Lung (tissue), 17 donors: ENCODE measurements at places on chromosomes 13 and 19.

DNA sequence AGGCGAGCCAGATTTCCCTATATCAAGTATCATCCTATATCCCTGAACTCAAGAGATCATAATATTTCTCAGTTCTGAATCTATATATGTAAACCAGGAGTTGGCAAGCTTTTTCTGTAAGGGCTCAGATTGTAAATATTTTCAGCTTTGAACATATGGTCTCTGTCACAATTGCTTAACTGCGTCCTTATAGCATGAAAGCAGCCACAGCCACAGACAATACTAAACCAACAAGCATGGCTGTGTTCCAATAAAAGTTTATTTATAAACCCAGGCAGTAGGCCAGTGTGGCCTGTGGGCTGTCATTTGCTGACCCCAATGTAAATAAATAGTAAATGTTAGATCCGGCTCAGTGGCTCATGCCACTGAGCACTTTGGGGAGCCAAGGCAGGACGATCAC lies 12.2 kb upstream of the MYH14 start:
- peak; percentile 98 for DNase-seq

- DNase-seq: no peak
Measured at GRCh38 chr19:47836038-47836437, 14.3 kb downstream of the CRX start.

GRCh38 chr13:44857061-44857460 lies 132.2 kb downstream of the NUFIP1 start:
- DNase-seq: no peak

- no peak for DNase-seq
Measured at GRCh38 chr13:32001154-32001768, 30.3 kb upstream of the FRY start.

DNA sequence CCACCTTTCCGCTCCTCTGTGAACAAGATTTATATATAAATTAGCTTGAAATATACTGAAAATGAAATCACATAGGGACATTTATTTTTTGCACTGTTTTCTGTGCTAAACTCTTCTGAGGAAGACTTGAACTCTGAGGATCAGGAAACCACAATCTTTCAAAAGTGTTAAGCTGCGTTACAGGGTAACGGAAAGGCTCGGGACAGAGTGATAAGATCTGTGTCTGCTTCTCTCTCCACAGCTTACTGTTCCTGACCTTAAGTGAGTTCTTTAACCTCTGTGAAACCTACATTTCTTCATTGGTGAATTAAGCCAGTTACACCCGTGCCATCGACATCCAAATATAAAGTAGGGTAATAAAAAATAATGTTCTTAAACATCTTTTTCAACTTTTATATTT lies 38.9 kb downstream of the DACH1 start:
- DNase-seq: no peak

GRCh38 chr19:30105727-30106126 lies 163.7 kb downstream of the URI1 start:
- DNase-seq: no peak

DNA sequence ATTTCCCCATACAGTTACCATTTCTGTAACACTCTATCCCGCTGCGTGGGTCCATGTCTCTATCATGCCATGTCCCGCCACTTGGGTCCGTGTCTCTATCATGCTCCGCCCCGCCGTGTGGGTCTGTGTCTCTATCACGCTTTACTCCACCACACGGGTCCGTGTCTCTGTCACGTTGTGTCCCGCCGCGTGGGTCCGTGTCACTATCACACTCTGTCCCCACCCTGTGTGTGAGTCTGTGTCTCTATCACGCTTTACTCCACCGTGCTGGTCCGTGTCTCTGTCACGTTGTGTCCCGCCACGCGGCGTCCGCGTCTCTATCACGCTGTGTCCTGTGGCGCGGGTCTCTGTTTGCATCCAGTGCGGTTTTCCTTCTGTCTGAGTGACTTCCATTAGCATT lies 11.6 kb downstream of the ADPRHL1 start:
- no peak for DNase-seq

GRCh38 chr13:27379694-27380641 lies 44.5 kb upstream of the GTF3A start:
- DNase-seq: peak; percentile 34

GRCh38 chr13:46367617-46368327 lies 19.3 kb downstream of the RUBCNL start:
- no peak for DNase-seq

DNA sequence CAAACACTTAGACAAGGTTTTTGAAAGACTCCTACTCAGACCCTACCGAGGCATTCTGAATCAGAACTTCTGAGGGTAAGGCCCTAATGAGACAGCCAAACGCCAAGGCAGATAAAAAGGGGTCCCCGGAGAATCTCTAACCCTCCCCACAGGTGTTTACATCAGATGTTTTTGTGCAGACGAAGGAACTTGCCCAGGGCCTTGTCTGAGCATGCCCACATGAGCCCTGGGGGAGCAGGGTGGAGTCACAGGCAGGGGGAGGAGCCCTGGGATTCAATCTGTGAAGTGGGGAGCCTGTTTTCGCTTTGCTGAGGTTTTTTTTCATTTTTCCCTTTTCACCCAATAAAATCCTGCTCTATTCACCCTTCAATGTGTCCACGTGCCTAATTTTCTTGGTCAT lies 61.6 kb upstream of the MED4 start:
- no peak for DNase-seq

GRCh38 chr19:52725528-52725961 lies 9.3 kb downstream of the ZNF611 start:
- no peak for DNase-seq

DNA sequence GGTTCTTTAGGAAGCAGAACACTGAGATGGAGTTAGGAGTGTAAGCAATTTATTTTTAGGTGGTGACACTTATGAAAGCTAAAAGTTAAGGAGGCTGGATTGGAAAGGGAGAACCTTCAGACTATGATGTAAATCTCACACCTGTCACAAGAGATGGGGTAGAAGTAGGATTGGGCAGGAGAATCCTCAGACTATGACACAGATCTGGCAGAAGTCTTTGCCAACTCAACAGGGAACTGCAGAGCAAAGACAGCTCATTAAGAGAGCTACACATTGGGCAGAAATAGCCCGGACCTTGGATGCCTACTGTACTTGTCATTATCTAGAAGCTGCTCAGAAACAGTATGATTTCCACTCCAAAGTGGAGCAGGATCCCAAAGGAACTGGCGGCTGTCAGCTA lies 134.4 kb downstream of the DNAJC15 start:
- DNase-seq: no peak
